H4 (cell line): ENCODE measurements at places on chromosomes 3 and 15. TPM values are rescaled to one million over a fixed set of nuclear protein-coding genes. Genes with fewer than 3 reads are reported as not detected.

GRCh38 chr3:152797751-152798432 lies 37.0 kb upstream of the P2RY1 start:
- no peak for DNase-seq

The COL6A5 gene
- total RNA-seq, result not detected in 2 replicates

The LXN gene
- total RNA-seq, result 35.4 and 39.6 TPM in 2 replicates

The SELENOT gene
- total RNA-seq, result 165 and 187 TPM in 2 replicates

GRCh38 chr3:69182588-69183316 lies 60.4 kb upstream of the LMOD3 start:
- peak; percentile 38 for DNase-seq
